ENCODE measurements at places on chromosomes 12 and 14. TPM values are rescaled to one million over a fixed set of nuclear protein-coding genes. Genes with fewer than 3 reads are reported as not detected.
A peak's percentile ranks its signal among the peaks of the same experiment; 100 is the strongest.

NR4A1 gene
- total RNA-seq, result 64.2 TPM

- H3K36me3 ChIP-seq, result no peaks in the 10 kb centered on the region
- H3K4me3 ChIP-seq, result no peak overlapping the region
- no peak for DNase-seq
Observed at GRCh38 chr12:2456813-2457186, 338.0 kb upstream of the FKBP4 start.

GRCh38 chr12:75944097-75944904, 87.3 kb downstream of the PHLDA1 start:
- peak overlapping the region; percentile 87 for H3K27ac ChIP-seq
- H3K27me3 ChIP-seq, result no peaks in the 10 kb centered on the region
- peak; percentile 44 for DNase-seq
- no peak overlapping the region for H3K4me3 ChIP-seq
- peaks cover 1% of the 10 kb centered on the region for H3K36me3 ChIP-seq

DNA sequence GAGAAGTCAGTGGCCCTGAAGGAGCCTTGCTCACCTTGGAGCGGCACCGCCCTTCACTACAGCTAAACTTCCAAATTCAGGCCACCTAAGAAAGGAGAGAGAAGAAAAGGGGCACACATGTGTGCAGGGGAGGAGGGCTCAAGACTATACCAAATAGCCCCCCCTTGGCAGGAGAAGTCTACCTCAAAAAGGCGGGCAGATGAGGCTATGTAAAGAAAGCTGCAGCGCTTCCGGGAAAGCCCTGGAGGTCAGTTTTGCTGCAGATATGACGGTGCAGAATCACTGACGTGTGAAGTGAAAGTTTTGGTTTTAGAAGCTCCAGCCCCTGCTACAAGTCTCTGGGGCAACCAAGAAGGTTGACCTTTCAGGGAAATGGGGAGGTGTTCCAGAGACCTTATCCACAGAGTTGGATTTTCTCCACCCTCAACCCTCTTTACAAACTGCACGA, 48.2 kb upstream of the PNMA1 start:
- H3K27me3 ChIP-seq, result no peaks in the 10 kb centered on the region
- peaks cover 63% of the 10 kb centered on the region for H3K4me1 ChIP-seq
- H3K4me3 ChIP-seq, result peak overlapping the region; percentile 89
- H3K27ac ChIP-seq, result peak overlapping the region; percentile 99
- peaks cover 11% of the 10 kb centered on the region for H3K36me3 ChIP-seq
- peak; percentile 66 for DNase-seq
